Activated CD4-positive, alpha-beta T cell treated with anti-CD3 and anti-CD28 coated beads, Interleukin-2, Interleukin-4, amounts not matched to agents 100 ng/mL and 50 ng/mL, durations not matched to agents 16 hours and 8 hours (primary cell): ENCODE measurements at places on chromosomes 12 and 14.
A peak's percentile ranks its signal among the peaks of the same experiment; 100 is the strongest.

GRCh38 chr12:48329199-48329939, 21.4 kb downstream of the ZNF641 start:
- DNase-seq = no peak

GRCh38 chr14:71403656-71404055, 496.4 kb downstream of the PCNX1 start:
- DNase-seq = peak; percentile 27

DNA sequence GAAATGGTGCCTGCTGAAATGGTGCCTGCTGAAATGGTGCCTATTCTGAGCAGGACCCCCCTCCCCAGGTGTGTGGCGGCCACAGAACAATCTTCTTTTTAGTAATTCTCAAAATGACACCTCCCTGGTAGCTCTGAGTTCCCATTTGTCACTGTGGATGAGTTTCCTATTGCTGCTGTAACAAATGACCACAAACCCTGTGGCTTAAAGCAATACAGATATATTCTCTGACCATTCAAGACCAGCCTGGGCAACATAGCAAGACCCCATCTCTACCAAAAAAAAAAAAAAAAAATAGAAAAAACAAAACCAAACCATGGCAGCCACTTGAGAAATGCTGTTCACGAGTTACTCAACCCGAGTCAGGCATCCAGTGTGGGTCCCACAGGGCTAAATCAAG, 7.9 kb downstream of the ACADS start:
- DNase-seq = no peak

DNA sequence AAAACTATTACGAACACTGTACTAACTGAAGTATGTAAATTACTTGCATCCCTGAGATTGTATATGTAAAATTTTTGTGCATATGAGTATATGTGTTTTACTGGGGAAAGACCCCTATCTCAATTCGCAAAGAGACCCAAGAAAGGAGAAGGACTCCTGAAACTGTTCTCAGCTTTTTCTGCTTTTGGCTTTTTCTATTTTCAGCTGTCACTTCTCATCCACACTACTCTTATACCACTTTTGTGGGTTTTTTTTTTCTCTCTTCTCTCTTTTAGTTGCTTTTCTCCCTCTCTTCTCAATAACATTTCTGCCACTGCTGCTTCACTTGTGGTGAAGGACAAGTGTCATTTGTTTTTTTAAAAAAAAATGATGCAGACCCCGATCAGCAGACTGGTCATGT, 39.8 kb downstream of the NIN start:
- DNase-seq = no peak

- DNase-seq = no peak
Measured at GRCh38 chr14:33711811-33712216, 239.1 kb downstream of the EGLN3 start.

DNA sequence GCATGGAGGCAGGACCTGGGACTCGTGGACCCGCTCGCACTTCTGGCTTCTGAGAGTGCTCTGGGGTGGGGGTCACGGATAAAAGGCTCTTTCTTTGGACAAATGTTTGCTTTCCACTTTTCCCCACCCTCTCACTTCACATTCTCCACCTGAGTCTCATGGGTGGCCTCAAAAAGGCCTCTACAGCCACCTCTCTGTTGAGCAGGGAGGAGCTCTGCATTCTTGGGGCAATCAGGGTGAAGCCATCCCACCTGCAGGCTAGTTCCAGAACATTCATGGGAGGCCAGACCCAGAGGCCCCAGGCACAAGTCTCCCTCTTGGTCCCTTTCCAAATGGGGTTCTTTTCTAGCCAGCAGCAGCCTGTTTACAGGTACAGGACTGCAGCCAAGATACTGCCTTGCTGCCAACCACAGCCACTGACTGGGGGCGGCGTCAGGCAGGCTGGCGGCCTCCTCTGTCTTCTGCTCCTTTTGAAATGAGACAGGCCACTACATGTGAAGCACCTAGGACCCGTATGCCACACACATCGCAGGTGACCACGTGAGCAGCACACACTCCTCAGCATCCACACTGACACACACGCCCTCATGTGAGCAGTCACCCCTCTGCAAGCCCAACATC, 18.2 kb upstream of the CEBPE start:
- DNase-seq = no peak

- DNase-seq = peak; percentile 88
Measured at GRCh38 chr14:54730156-54730961, 163.4 kb downstream of the SAMD4A start.

DNA sequence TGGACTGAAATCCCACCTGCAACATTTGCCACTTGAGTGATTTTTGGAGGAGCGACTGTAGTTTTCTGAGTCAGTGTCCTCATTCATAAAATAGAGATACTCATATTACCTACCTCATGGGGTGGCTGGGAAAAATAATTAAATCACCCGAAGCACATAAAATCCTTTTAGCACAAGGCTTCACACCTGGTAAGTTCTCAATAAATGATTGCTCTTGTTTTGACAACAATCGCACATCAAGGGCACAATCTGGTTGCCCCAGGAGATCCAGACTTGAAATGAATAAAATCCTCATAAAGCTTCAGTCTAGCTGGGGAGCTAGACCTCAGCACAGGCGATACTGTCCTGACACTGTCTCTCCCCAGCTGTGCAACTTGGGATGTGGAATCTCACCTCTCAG, 76.0 kb upstream of the CCDC60 start:
- no peak for DNase-seq

- no peak for DNase-seq
Measured at GRCh38 chr14:33335366-33335765, 396.7 kb downstream of the NPAS3 start.

DNA sequence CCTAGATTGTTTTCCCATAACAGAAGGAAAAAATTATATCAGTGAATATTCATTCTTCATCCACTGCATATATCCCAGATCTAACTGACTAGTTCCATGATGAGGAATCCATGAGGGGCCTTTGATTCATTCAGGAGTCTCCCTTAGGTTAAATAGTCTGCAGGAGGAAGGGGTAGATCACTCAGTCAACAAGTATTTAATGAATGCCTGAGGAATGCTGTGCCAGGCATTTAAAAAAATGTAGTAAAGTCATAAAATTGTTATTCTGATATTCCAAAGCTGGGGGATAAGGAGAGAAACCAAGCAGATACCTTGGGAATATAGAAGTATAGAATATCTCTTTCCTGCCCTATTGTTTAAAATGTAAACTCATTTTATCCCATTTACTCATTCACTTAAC, 216.2 kb upstream of the CAND1 start:
- no peak for DNase-seq

DNA sequence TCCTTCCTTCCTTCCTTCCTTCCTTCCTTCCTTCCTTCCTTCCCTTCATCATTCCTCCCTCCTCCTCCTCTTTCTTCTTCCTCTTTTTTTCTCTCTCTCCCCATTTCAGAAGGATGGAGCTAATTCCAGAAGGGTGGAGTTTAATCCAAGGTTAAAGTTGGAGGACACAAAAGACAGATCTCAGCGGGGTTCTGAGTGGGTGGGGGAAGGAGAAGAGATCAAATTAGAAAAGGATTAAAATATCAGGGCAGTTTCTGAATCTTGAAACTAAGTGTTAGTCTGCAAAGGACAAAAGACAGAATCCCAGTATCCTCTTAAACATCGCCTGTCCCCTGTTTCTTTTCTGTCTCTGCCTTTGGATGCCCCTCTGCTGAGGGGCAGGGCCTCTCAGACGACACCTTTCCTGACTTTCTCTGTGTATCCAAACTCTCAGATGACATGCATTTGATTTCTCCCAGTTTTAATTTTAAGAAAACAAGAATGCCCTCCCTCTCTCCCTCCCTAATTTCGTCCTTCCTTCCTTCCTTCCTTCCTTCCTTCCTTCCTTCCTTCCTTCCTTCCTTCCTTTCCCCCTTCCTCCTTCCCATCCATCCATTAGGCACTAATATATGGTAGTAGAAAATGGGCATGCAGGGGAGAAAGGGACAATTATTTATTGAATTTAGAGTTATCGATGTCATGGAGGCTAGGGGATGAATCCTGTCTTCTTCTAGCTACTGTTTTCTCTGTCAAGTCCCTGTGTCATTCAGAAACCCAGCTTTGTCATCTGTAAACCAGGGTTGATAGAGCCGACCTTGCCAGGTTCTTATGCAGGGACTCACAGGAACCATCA, 269.1 kb downstream of the VRK1 start:
- no peak for DNase-seq
